Stimulated activated CD4-positive, alpha-beta T cell treated with anti-CD3 and anti-CD28 coated beads, Interleukin-1b, Interleukin-23, amount 100 ng/mL, for 24 hours (primary cell): ENCODE measurements at places on chromosomes 6 and 20.

DNA sequence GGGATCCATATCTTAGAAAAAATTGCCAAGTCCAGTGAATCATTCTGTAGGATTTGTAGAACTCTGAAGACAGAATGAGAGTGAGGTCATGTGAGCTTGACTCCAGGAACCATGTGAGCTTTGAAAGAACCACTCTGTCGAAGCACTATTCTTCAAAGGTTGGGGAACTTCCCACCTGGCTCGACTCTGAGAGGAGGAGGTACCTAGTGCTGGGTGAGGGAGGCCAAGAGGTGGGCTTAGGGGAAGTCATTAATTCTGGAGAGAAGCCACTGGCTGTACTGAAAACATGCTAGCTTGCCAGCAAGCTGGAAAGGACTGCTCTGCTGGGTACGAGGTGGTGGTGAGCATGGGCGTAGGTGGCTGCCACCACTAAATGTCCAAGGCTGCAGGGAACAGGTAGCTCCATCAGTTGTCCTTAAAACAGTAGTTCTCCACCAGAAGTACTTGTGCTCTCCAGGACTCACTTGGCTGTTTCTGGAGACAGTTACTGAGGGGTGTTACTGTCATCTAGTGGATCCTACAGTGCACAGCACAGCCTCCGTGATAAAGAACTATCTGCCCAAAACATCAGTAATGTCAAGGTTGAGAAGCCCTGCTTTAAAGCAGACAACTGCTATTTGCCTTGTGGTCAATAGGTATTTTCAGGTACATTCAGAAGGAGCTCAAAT, 34.7 kb upstream of the SYNJ2 start:
- no peak for DNase-seq

DNA sequence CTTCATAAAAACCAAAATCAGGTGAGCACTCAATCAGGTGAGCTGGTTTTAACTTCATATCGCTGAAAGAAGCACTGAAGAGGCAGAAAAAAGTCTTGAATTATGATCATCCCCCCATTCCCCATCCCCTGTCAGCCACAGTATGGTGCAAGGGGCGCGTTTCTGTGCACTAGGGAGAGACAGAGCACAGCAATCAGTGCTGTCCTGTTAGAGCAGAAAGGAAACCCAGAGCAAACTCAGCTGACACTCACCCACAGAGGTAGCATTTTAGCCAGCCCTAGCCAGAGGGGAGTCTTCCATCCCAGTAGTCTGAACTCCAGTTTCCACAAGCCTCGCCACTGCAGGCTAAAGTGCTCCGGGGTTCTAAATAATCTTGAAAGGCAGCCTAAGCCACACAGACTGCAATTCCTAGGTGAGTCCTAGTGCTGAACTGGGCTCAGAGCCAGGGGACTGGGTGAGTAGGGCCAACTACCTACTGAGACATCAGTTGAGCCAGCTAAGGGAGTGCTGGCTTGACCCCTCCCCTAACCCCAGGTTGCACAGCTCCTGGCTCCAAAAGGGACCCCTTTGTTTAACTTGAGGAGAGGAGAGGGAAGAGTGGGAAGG, 1352.6 kb upstream of the GJE1 start:
- DNase-seq = no peak

DNA sequence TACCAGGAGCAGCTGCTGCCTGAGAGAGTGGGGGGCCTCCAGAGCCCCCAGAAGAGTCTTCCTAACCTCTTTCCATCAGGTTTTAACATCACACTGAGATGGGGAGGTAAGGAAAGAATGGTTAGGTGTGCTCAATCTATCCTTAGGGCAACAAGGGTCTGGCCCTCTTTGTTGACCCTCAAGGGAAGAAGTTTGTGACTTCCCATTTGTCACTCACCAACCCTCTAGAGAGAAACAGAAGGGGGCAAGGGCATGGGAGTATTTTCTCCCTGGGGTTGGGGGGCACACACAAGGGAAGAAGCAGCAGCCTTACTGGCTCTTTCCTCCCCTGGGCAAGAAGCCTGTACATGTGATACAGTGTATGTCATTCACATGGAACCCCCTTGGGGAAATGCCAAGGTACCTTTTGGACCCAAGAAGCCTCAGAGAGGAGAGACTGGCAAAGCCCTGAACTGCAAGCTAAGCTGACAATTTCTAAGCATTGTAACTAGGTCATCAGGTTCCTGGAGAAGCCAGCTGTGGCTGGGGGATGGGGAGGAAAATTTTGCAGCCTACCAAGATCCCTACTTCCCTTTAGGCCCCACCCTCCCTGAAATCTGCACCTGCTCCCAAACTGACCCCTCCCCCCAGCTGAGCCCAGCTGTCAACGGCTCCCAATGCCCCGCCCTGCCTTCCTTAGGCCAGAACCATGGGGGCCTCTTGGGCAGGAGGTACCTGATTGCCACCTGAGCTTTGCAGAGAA, 14.5 kb downstream of the BCL2L1 start:
- no peak for DNase-seq

GRCh38 chr6:12238219-12238618, 51.9 kb upstream of the EDN1 start:
- DNase-seq = no peak

GRCh38 chr6:114100215-114100994, 129.5 kb upstream of the HDAC2 start:
- no peak for DNase-seq

DNA sequence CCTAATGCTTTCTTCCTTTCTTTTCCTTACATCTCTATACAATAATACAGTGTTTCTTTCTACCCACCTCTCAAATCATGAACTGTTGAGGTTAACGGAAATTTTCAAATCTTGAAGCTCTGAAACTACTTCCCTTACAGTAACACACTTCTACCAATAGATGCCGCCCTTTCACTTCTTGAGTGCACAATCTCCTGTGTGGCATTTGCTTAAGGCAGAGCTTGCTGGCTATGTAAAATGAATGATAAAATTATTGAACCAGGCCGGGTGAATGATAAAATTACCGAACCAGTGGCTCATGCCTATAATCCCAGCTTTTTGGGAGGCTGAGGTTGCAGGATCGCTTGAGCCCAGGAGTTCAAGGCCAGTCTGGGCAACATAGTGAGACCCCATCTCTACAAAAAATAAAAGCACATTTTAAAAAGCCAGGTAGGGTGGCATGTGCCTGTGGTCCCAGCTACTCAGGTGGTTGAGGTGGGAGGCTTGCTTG, 56.8 kb downstream of the KCNS1 start:
- DNase-seq = no peak

DNA sequence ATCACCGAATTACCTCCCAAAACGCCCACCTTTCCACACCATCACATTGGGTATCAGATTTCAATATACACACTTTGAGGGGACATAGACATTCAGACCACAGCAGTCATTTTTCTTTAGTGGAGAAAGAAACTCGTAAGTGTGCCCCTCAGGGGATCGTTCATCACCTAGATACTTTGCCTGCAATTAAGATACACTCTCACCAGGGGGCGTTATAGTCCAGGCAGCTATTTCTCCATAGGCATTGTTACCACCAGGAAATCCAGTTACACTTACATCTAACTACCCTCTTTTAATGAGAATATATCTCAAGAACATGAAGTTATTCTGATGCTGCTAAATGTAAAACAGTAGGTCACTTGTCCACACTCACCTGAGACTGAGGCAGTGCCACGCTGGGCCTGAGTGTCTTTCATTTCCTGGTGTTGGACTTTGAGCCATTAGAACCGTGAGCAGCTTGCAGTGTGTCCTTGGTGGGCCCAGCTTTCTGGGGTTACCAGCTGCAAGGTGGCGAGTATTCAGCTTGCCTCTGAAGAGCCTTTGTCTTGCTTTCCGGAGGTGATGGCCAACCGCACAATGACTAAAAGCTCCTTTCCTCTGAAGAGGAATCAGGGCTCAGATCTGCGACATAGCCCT, 35.1 kb upstream of the UNC93A start:
- no peak for DNase-seq

GRCh38 chr6:170405311-170405975, 98.9 kb downstream of the FAM120B start:
- no peak for DNase-seq
